ENCODE measurements at places on chromosomes 11 and 22.

- H3K4me3 ChIP-seq = no peak overlapping the region
- H3K4me1 ChIP-seq = no peaks in the 10 kb centered on the region
- DNase-seq = no peak
- no peak overlapping the region for H3K27ac ChIP-seq
- H3K36me3 ChIP-seq = no peaks in the 10 kb centered on the region
- H3K27me3 ChIP-seq = no peaks in the 10 kb centered on the region
Measured at GRCh38 chr22:45497351-45498145, 5.1 kb upstream of the FBLN1 start.

- H3K4me1 ChIP-seq = no peaks in the 10 kb centered on the region
- no peaks in the 10 kb centered on the region for H3K36me3 ChIP-seq
- peak; percentile 5 for DNase-seq
- no peaks in the 10 kb centered on the region for H3K27me3 ChIP-seq
Measured at GRCh38 chr11:86608251-86608799, 64.1 kb downstream of the ME3 start.

- DNase-seq = no peak
Measured at GRCh38 chr11:133842053-133842452, 3.3 kb downstream of the SPATA19 start.

DNA sequence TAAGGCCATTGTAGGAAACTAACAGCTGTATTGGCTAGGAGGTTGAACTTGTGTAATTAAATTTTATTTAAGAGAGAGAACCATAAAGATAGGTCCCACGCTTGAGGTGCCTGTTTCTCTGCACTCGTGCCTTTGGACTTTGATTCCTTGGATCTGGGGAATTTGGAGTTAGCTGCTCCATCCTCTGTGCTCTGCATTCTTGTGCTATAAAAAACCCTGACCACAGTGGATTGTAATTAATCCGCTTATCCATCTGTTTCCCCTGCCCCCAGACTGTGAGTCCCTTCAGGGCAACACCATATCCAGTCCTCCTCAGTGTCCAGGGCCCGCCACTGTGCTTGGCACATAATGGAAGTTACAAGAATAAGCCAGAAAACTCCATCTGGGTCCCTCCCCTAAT, 169.8 kb downstream of the SPON1 start:
- no peaks in the 10 kb centered on the region for H3K27me3 ChIP-seq
- DNase-seq = no peak
- no peaks in the 10 kb centered on the region for H3K36me3 ChIP-seq
- H3K4me1 ChIP-seq = no peaks in the 10 kb centered on the region
- H3K4me3 ChIP-seq = no peak overlapping the region

GRCh38 chr11:14345668-14346067, 13.3 kb downstream of the RRAS2 start:
- H3K36me3 ChIP-seq = no peaks in the 10 kb centered on the region
- no peaks in the 10 kb centered on the region for H3K4me1 ChIP-seq
- no peak overlapping the region for H3K4me3 ChIP-seq
- no peaks in the 10 kb centered on the region for H3K27me3 ChIP-seq

- DNase-seq = no peak
- H3K4me3 ChIP-seq = peak overlapping the region; percentile 82
- H3K27me3 ChIP-seq = no peaks in the 10 kb centered on the region
- H3K4me1 ChIP-seq = peaks cover 16% of the 10 kb centered on the region
- peak overlapping the region; percentile 98 for H3K27ac ChIP-seq
Measured at GRCh38 chr11:34050581-34051348, 766 bp upstream of the CAPRIN1 start.

Measured in T-cell (primary cell).